ENCODE measurements at places on chromosomes 6 and 20.

DNA sequence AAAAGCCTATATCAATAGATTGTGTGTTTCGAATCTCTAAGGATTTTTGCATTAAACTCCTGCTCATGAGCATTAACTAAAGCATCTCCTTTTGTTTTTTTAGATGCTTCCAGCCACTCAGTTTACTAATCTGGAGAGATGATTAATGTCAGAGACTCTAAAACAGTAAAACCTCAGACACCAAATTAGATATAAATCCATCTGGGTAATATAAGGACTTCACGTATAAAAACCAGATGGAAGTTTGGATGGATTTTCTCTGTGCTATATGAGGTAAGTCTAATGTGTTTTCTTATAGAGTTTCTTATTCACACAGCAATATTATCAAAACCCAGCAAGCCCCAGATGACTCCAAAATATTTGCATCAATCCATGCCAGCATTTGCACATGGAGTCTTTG lies 137.2 kb downstream of the SYNE1 start:
- DNase-seq = peak; percentile 4

- DNase-seq = no peak
These were observed 75.5 kb downstream of the HMGN3 start for GRCh38 chr6:79158856-79159516.

- DNase-seq = no peak
These were observed 533.4 kb downstream of the PKHD1 start for GRCh38 chr6:51554029-51554428.

GRCh38 chr20:41733151-41733550 lies 115.0 kb upstream of the CHD6 start:
- no peak for DNase-seq

GRCh38 chr6:116136373-116136772 lies 10.4 kb upstream of the COL10A1 start:
- DNase-seq = no peak

DNA sequence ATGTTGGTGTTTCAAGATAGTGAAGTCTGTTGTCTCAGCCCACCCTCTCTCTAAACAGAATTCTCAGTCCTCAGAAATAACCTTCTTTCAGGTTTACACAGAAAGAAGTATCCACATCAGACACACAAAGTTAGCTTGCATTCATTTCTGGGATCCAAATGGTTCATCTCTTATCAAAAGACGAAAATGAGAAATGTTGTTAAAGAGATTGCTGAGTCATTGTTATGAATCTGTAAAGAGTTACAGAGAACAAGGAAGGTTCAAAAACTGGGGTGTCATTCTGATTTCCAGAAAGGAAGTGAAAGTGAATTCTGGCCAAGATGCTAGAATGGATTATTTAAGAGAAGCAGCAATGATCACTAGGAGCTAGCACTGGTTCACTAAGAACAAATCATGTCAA lies 90.5 kb upstream of the ATXN1 start:
- no peak for DNase-seq

DNA sequence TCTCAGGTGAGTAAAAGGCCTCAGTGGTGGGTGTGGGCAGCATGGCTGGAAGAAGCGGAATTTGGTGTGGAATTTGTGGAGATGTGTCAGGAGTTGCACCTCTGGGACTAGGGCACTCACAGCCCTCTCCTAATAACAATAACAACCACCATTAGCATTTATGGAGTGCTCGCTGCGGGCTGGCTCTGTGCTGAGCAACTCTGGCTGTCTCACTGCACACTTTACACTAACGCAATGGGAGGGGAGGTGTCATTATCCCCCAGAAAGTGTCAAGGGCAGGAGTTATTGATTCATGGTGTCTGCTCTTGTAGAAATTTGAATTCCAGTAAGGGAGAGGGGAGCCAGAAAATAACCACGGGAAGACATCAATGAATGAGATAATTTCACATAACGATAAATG lies 22.7 kb upstream of the SCRT2 start:
- no peak for DNase-seq

GRCh38 chr6:114418304-114418972 lies 75.6 kb upstream of the HS3ST5 start:
- no peak for DNase-seq

DNA sequence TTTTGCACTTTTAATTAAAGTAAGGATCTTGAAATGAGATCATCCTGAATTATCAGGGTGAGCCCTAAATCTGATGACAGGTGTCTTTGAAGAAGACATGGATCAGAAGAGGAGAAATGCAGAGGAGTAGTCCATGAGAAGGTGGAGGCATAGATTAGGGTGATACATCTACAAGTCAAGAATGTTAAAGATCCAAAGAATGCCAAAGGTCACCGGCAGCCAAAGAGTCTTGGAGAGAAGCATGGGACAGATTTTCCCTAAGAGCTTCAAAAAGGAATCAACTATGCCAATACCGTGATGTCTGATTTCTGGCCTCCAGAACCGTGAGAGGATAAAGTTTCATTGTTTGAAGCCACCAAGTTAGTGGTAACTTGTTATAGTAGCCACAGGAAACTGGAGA lies 59.0 kb upstream of the THEMIS start:
- DNase-seq = peak; percentile 24

DNA sequence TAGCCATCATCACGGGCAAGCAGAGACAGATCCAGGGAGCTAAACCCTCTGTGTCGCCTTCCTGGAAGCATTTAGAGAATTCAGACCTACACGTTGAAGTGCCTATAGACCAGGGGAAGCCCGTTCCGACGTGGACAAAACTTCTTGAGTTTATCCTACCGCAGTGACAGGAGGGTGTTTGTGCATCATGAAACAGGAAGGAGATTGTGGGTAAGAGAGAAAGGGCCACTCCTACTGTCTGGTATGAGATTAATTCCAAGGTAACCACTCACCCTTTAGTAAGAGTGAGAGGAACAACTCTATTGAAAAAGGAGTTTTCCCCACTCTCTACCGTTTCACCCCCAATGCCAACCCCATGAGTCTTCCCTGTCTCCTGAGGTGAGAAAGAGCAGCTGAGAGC lies 133.7 kb downstream of the TFAP2C start:
- no peak for DNase-seq

DNA sequence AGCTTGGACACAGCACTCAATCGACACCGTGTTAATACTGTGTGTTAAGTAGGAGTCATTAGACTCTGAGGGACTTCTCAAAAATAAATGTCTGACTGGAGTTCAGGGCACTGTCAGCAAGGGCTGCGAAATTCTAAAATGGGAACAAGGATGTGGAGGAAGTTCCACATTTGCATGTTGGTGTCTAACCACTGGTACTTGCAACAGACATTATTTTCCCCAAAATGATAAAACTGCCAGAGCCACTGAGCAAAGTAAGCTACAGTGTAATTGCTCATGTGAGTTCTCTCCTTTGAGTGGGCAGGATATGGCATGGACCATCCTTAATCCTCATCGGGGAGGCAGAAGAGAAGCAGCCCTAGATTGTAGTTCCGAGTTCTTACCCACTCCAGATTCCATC lies 215.9 kb downstream of the SLC24A3 start:
- DNase-seq = no peak

GRCh38 chr20:3922983-3923339 lies 33.8 kb downstream of the PANK2 start:
- no peak for DNase-seq

- DNase-seq = no peak
These were observed 25.1 kb downstream of the ADRM1 start for GRCh38 chr20:62327726-62328495.

DNA sequence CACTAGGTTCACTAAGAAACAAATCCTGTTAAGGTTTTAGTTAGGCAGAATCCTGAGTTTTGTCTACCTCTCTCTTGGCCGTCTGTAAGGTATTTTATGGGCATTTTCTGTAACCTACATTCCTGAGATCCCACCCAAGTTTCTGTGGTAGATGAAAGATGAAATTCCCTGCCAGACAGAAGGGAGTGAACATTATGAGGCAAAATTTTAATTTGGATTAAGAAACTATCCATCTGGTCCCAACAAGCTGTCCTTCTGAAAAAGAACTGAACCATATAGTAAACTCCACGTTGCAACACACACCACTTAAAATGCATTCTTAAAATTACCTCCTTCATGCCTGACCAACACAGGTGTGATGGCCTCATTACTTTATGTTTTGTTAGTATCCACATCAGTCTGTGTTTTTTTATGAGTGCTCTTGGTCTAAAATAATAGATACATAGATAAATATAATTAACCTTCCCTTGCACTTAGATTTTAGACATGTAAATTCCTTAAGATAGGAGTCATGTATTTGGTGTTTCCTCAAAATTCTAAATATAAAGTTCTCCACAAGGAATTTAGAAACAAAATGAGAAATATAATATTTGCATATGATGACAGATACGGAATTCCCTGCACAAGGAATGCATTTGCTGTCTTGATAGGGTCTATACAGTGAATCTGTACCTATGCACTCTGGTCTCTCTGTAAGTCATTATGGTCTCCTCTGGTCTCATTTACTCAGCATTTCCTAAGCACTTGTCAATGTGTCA lies 86.5 kb downstream of the CHD6 start:
- peak; percentile 20 for DNase-seq

- no peak for DNase-seq
These were observed 65.8 kb downstream of the SYTL3 start for GRCh38 chr6:158715330-158716311.

- no peak for DNase-seq
These were observed 516.0 kb downstream of the BTBD3 start for GRCh38 chr20:12433724-12434123.

GRCh38 chr6:92408350-92408749 lies 1011.0 kb downstream of the EPHA7 start:
- DNase-seq = no peak

- no peak for DNase-seq
These were observed 85.1 kb downstream of the EDN3 start for GRCh38 chr20:59385480-59385879.

GRCh38 chr6:39021779-39022178 lies 26.8 kb upstream of the GLP1R start:
- DNase-seq = no peak

- no peak for DNase-seq
These were observed 394.2 kb downstream of the BMP2 start for GRCh38 chr20:7161690-7162089.

All from EL (cell line).